NCI-H1436 treated with DMSO at 0.1 percent for 48 hours (cell line): ENCODE measurements at places on chromosomes 1 and 21.

DNA sequence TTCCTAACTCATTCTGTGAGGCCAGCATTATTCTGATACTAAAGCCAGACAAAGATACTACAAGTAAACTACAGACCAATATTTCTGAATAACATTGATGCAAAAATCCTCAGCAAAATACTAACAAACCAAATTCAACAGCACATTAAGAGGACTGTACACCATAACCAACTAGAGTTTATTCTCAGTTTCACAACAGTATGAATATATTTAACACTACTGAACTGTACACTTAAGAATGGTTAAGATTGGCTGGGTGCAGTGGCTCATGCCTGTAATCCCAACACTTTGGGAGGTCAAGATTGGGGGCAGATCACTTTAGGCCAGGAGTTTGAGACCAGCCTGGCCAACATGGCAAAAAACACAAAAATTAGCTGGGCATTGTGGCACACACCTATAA lies 77.0 kb downstream of the LBR start:
- no peak for DNase-seq

DNA sequence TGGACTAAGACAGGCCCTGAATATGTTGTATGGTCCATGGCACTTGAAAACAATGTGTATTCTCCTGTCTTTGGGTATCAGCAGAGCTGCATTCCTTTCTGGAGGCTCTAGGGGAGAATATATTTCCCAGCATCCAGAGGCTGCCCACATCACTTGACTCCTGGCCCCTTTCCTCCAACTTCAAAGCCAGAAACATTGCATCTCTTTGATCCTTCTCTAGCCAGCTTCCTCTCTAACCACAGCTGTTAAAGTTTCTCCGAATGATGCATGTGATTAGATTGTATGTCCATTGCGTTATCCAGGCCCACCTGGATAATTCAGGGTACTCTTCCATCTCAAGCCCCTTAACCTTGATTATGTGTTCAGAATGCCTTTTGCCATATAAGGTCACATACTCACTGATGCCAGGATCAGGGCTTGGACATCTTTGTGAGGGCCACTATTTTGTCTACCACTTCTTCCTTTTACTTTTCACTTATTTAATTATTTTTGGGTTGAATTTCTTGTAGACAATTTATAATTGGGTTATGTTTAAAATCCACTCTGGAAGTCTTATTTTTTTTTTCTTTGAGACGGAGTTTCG lies 5.3 kb downstream of the CHD1L start:
- no peak for DNase-seq

DNA sequence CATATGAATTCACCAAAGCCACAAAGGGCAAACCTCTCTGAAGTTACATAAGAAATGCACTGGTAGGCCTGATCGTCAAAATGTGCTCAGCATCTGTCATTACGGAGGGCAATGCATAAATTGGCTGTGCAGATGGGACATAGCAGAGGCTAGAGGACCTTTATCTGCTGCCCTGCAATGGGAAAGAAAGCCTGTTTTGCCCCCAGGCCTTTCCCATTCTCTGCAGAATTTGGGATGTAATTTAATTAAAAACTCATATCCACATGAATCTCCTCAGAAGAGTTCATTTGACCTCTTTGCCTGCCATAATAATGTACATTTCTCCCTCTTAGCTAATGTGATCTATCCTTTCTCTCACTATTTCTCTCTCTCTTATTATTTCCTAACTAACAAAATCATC lies 158.1 kb downstream of the ZP4 start:
- no peak for DNase-seq

GRCh38 chr1:36523850-36524249 lies 41.1 kb upstream of the CSF3R start:
- no peak for DNase-seq

- no peak for DNase-seq
Measured at GRCh38 chr1:3660704-3661103, 8.4 kb downstream of the TP73 start.

- DNase-seq, result no peak
Measured at GRCh38 chr1:198495631-198496030, 44.8 kb downstream of the ATP6V1G3 start.

GRCh38 chr21:21730512-21730911 lies 732.3 kb downstream of the NCAM2 start:
- no peak for DNase-seq

- DNase-seq, result no peak
Measured at GRCh38 chr1:178284058-178284457, 190.2 kb downstream of the RASAL2 start.

GRCh38 chr1:165289556-165289955 lies 67.0 kb downstream of the LMX1A start:
- DNase-seq, result no peak

GRCh38 chr1:53967409-53968124 lies 21.4 kb downstream of the LRRC42 start:
- no peak for DNase-seq

GRCh38 chr1:51976846-51977602 lies 13.5 kb downstream of the RAB3B start:
- DNase-seq, result no peak

DNA sequence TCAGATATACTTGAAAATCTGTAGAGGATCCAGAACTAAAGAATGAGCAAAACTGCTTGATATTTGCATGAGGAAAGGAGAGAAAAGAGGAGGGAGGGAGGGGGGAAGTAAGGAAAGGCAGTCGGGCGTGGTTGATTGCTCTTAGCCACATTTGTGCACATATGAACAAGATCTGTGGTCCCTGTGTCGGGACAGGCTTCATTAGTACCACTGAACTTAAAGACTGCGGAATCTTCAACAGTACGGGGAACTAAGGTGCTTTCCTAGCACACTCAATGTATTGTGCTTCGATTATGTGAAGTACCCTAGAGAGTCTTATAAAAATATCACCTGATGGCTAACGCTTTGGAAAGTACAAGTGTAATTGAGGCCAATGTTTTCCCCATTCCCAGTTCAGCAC lies 59.9 kb downstream of the ZBTB18 start:
- no peak for DNase-seq

- no peak for DNase-seq
Measured at GRCh38 chr1:168373869-168374268, 93.2 kb downstream of the TBX19 start.

DNA sequence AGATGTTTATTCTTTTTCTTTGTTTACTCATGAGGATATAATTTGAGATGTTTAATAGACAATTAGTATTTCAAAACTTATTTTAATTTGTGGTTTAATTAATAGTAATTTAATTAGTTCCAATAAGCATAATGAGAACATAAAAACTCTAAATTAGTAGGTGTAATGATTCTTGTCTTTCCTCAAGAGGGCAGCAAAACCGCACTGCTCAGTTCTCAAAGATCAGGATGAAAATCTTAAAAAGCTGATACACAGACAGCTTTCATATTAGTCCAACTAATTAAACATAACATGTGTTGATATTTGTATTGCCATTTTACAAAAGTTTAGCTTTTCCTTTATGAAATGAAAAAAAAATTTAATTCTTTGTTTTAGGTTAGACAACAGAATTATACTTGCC lies 106.7 kb upstream of the C21orf91 start:
- DNase-seq, result no peak

GRCh38 chr1:62346886-62347285 lies 27.7 kb upstream of the KANK4 start:
- DNase-seq, result no peak

DNA sequence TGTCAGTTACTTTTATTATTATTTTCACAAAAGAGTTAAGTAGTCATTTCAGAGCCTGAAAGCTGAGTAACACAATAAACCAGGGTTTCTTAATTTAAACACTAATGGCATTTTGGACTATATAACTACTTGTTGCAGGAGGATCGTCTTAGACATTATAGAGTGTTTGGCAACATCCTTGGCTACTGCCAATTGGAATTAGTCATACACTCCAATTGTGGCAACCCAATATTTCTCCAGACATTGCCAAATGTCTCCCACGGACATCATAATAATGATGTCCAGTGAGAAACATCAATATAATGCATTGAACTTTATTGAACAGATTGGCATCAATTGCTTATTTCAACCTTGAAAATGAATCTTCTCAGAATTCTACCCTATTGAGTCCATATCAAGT lies 441.9 kb upstream of the ADGRL4 start:
- no peak for DNase-seq

GRCh38 chr21:21246007-21246406 lies 247.8 kb downstream of the NCAM2 start:
- no peak for DNase-seq

- no peak for DNase-seq
Measured at GRCh38 chr1:198102454-198102827, 54.4 kb upstream of the NEK7 start.

GRCh38 chr1:215160351-215160750 lies 77.8 kb downstream of the KCNK2 start:
- no peak for DNase-seq

DNA sequence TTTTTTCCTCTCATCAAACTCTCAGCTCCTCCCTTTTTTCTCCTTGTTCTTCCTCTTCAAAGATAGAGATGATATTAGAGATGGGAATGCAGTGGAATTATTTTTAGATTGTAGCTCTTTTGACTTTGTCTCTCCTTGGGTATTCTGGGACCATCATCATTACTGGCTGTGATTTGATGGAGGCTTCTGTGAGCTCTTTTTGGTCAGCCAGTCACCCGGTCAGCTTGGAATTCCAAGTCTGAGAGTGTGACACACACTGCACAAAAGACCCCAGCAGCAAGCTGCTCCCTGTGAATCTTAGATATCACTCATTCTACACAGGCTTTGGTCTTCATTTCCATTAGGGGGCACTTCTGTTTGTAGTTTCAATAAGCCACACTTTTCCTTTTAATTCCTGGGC lies 51.6 kb upstream of the NEK7 start:
- no peak for DNase-seq
